ENCODE measurements at places on chromosomes 4 and X. TPM values are rescaled to one million over a fixed set of nuclear protein-coding genes. Genes with fewer than 3 reads are reported as not detected.

- DNase-seq: no peak
Observed at GRCh38 chr4:153790500-153790865, 1.6 kb upstream of the SFRP2 start.

MRFAP1 gene
- total RNA-seq: 99.1 TPM

DNA sequence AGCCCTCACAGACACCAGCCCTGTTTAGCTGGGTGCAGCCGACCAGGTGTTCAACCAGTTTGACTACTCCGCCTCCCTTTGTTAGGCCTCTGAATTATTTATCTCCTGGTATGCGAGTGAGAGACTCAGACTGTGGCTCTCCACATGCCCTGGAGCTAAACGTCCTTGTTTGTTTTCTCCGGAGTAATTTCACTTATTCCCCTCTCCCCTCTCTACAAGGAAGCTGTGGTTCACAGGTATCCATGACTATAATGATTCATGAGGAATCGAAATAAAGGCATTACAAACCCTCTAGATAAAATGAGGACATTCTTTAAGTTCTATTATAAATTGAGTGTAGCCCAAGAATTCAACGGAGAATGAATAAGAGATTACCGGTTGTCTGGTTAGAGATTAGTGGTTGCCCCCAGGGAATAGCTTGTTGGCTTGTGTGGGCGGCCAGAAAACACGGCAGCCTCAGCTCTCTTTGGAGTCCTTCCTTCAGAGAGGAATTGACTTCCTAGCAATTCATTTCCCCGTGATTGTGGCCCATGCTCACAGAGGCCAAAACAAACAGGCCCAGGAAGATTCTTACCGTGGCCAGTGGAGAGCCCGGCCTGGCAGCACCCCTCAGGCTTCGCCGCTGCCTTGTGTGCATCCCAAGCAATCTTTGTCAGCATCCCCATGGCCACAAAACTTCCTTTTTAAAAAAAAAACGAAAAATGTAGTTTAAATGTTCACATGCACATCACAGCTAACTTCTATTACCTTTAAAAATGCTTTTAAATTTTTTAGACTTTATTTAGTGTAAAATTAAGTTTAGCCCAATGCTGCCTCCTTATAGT is 60.2 kb upstream of the CBR4 start:
- no peak for DNase-seq

DNA sequence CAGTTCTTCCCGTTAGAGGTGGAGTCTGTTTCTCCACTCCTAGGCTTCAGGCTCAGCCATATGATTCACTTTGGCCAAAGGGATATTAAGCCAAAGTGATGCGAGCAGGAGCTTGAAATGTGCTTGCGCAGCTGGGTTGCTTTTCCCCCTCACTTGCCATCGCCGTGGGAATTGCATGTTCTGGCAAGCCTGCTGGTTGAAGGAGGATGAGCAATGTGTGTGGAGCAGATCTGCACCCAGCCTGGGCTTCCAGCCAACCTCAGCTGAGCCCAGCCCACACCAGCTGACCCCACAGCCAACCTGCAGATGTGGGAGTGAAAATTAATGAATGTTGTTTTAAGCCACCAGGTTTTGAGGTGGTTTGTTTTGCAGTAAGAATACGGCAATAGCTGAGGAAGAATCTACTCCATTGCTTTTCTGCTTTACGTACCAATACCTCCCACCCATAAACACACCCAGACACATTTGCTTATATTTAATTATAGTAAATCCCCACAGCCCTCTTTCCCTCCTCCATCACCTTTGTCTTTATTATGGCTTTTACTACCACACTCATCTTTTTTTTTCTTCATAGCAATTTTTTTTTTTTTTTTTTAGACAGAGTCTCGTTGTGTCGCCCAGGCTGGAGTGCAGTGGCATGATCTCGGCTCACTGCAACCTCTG is 132.8 kb upstream of the FUNDC1 start:
- DNase-seq: peak; percentile 96

- peak; percentile 36 for DNase-seq
Observed at GRCh38 chr4:64584981-64585557, 175.8 kb upstream of the TECRL start.

DNA sequence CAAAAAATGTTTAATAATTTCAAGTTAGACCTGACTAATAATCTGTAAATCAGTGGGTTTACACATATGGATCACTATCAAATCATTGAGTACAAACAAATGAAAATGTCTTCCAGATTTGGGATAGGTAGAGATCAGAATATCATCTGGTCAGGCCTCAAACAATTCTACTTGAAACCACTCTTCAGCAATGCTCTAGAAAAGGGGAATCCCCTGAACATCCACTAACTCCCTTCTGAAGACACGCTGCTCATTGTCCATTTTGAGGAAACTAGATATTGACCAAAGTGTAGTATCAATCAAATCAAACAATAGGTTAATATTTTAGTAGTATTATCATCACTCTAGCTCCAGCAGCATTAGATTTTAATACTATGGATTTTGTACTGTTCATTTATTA is 46.3 kb downstream of the SULT1E1 start:
- DNase-seq: no peak

DNA sequence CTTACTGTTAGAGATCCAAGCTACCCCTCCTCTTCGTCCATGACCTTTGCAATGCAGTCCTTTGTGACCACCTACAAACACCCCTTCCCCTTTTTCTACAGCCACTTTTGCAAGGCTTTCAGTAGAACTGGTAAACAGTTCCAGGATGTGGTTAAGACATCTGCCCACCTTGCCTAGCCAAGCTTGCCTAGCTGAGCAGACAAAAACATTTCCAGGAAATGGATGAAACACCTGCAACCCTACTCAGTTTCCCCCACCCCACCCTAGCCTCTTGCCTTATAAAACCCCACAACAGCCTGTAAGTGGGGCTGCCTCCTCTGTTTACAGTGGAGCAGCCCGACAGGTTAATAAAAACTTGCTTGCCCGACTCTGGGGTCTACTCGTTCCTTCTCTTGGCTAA is 133.8 kb downstream of the ZC4H2 start:
- DNase-seq: no peak

GRCh38 chr4:188127214-188127874 is 11.9 kb upstream of the TRIML1 start:
- peak; percentile 68 for DNase-seq

- peak; percentile 63 for DNase-seq
Observed at GRCh38 chr4:102439812-102440211, 61.3 kb upstream of the NFKB1 start.

GPM6B gene
- 1.0 TPM for total RNA-seq

DNA sequence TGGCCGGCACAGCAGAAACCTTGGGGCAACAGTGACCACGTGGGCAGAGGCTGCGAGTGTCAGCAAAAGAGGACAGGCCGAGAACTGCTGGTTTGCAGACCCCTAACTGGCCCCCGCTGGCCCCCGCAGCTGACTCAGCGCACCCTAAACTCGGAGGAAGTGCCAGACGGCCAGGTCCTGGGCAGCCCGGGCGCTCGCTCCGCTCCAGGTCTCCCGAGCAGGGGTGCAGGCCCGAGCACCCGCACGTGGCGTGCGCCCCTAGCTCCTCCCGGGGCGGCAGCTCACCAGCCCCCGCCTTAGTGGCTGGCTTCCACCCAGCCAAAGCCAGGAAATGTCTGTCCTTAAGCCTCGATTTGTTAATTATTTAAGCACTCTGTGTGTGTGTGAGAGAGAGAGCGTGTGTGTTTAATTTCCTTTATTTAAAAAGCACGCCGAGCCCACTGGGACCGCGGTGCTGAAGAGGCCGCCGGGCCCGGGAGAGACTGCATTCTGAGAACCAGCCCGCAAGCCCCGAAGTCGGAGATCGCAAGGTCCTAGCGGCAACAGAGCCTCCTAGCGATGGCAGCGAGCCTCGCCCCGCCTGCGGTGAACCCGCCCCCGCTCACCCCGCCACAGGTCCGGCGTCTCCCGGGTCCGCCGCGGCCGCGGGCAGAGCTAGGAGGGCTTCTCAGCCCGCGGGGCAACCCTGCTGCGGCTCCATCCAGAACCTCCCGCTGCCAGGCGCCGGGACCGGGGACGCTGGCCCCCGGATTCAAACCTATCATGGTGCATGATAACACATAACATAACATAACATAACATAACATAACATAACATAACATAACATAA is 45.9 kb upstream of the CDKN2AIP start:
- peak; percentile 76 for DNase-seq

GRCh38 chr4:112378243-112378620 is 81.1 kb downstream of the ALPK1 start:
- DNase-seq: no peak

- DNase-seq: no peak
Observed at GRCh38 chr4:184620212-184620867, 28.9 kb downstream of the CASP3 start.

DNA sequence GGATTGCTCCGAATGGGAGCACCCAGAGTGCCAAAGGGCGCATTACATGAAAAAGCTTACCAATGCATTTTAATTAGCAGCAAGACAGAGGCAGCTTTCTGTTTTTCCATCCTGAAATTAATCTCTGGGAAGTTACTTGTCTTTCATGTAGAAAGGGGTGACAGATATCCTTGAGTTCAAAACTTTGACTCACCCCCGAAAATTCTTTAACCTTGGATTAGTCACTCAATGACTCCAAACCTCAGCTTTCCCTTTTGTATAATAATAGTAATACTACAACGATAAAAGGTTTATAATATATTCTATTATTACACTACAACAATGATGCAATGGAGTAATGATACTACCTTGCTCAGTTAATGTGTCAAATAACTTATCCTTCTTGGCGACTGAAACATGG is 126.3 kb downstream of the ADAMTS3 start:
- no peak for DNase-seq

ANXA5 gene
- 481 TPM for total RNA-seq

DNA sequence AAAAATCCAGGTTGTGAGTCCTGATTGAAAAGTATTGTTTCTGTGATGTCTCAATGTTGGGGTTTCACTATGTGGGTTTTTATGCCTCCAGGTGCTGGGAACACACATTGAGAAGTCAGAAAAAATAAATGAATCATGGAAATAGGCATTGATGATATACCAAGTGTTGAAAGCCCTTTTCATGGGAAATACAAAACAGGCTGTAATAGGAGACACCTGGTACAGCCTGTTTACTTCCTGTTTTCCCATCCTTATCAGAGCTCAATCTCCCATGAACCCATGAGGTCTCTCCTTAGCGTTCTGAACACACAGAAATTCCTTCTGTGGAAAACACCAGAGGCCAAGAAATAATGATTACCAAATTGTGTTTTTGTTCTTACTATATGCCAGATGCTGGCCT is 106.3 kb upstream of the BOD1L1 start:
- no peak for DNase-seq

GAGE2A gene
- not detected for total RNA-seq

DNA sequence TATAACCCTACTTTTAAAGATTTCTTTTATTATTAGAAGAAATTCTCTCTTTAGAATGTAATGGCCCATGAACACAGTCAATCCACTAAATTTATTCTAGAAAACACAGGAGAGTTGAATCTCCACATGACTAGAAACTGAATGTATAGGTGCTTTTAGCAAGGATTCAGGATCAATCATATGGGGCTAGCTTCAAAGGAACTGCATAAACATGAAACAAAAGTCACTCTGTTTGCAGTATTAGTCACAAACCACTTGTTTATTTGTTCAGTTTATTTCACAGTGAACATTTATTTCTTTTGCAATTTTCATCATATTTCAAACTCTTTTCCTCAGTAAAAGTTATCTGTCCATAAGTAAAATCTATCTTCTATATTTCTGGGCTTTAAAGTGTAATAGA is 1604.6 kb downstream of the PCDH18 start:
- peak; percentile 58 for DNase-seq

- DNase-seq: no peak
Observed at GRCh38 chrX:71577682-71578081, 555 bp upstream of the GCNA start.

SLC38A5 gene
- total RNA-seq: 21.8 TPM

EPGN gene
- 0.26 TPM for total RNA-seq

DNA sequence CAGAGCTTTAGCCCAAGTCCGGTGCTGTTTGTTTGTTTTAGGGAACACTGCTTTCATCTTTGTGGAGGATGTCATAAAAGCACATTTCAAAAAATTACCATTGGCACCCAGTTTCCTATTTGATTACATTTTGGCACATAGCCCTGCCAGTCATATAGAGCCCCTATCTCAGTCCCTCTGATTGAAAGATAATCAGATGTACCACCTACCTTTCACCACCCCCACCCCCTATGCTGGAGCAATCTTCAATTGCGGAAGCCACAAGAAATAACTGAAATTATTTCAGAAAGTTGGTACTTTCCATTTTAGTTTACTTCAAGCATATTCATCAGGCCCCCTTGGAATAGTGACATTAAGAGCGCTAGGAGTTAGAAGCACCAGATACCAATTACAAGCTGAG is 136.7 kb upstream of the RPL34 start:
- DNase-seq: no peak

- DNase-seq: no peak
Observed at GRCh38 chrX:15418707-15419181, 34.5 kb upstream of the VEGFD start.

DNA sequence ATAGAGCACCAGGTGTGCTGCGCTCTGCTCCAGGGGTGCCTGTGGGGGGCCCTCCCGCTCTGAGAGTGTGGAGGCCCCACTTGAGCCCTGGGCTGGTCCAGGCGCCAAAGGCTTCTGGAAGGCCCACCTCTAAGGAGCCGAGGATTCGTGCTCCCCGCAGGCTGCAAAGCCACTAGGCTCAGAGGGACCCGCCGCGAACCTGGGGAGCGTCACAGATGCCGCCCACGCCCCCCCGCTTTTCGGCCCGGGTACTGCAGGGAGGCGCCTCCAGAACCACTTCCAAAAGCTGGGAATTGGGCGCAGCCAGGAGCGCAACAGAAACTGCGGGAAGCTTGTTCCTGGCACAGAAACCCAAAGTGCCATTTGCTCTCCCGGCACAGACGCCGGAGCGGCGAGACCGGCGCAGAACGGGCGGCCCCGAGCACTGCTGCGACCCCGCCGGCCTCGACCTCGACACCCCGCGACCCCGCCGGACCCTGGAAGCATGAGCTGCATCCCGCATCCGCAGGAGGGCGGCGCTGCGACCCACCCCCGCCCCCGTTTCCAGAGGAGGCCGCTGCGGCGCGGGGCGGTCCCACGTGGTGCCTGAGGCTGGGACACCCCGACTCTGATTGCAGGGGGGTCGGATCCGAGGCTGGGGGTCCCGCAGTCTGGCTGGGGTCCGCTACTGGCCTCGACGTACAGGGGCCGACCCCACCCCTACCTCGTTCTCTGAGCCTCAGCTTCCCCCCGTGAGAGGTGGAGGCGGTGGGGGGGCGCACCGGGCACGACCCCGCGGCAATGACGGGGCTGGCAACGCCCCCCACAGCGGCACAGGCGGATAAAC is 30.8 kb downstream of the CPLX1 start:
- no peak for DNase-seq

Data from fibroblast of lung (primary cell).